ENCODE measurements at places on chromosomes 7 and 10.
A peak's percentile ranks its signal among the peaks of the same experiment; 100 is the strongest.

GRCh38 chr10:8043569-8044306, 10.8 kb upstream of the GATA3 start:
- no peak for DNase-seq

DNA sequence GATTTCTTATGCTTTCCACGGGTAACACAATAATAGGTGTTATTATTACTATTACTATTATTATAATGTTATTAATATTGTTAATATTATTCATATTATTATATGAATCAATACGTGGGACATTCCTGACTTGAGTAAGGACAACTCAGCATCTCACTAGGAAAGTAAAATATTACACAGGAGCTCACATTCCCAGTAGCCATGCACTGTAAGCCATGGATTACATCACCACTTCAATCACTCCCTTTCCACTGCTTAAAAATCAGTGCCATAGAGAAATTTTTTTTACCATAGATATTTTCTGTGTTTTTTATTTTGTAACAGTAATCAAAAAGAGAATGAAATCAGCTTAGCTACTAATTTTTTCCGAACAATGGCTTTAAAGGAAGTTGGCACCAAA, 68.5 kb upstream of the DGKI start:
- no peak for DNase-seq

DNA sequence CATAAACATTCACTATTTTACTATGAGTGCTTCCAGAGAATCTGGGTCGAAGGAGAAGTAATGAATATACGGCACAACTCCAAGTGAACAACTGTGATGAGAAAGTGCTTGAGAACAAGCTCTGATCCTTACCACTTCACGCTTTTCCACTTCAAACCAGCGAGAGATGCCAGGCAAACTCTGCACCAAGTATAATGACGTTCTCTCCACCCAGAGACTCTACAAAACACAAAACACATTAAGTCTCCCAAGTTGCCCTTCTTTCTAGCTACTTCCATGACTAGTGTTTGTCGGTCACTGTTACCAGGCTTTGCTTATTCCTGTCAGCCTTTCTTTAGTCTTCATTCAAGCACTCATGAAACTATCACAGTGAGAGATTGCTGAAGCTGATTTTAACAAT, 193.1 kb upstream of the IMMP2L start:
- no peak for DNase-seq

GRCh38 chr10:93703066-93703465, 674 bp upstream of the FRA10AC1 start:
- no peak for DNase-seq

DNA sequence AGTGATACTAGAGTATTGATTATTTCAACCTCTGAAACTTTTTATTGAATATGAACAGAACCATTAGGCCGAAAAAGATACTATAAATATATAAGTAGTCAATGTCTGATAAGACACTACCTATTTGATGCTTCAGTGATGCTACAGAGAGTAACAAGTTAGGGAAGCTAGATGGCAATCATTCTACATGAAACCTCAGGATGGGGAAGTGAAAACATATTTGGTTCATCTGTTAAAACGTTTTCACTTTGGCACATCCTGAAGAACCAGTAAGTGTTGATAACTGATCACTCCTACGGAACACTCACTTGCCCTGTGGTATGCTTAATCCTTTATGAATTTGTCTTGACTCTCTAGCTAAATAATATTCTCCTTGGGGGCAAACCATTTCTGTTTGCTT, 1064.9 kb downstream of the NXPH1 start:
- DNase-seq, result peak; percentile 4

DNA sequence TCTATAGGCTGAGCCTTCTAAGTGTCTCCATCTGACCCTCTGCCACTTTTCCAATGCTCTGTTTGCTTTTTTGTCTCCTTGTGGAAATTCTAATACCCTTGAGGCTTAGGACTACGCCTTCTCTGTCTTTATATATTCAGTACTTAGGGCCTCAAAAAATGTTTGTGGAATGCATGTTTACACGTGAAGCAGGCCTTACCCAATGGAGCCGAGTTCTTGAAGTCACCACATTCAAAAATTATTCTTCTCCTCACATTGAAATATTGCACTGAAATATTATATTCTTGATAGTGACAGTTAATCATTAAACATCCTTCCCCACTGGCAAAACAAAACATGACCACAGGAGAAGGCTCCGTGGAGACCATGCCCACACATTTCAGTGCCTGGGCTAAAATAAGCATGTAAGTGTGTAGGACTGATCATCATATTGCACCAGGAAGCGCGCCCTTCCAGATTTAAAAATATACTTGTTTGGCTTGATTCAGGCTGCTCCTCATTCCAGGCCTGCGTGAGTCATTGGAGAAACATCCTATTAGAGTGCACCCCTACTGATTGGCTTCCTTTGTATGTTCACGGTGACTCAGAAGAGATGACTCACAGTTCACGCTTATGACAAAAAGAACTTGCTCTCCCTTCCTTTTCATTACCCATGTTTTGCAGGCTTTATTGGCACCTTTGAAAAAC, 307.4 kb upstream of the AOAH start:
- peak; percentile 50 for DNase-seq

DNA sequence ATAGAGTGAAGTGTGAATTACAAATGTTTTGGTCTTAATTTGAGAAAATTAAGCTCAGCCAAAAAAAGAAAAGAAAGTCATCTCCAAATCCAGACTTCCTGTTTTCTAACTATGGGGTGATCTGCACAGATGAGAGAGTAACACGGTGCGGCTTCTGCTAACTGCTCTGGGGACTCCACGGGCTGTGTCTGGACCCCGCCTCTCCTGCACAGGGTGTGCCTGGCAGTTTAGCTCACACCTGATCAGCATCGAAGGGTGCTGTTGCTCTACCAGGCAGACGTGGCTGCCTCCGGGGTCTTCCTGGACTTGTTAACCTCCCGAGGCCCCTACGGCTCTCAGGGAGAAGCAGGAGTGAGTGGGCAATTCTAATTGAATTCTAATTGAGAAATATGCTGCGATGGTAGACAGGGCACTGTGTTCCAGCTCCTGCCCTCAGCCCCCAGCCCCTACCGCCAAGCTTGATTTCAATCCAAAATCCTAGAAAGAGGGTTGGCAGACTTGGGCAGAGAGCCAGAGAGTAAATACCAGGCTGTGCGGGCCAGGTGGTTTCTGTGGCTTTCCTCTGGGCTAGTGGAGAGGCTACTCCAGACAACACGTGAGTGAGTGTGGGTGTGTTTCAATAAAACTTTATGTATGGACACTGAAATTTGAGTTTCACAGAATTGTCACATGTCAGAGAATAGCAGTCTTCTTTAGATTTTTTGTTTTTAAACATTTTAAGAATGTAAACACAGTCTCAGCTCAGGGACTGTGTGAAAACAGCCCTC, 13.4 kb downstream of the SHH start:
- DNase-seq, result peak; percentile 75

DNA sequence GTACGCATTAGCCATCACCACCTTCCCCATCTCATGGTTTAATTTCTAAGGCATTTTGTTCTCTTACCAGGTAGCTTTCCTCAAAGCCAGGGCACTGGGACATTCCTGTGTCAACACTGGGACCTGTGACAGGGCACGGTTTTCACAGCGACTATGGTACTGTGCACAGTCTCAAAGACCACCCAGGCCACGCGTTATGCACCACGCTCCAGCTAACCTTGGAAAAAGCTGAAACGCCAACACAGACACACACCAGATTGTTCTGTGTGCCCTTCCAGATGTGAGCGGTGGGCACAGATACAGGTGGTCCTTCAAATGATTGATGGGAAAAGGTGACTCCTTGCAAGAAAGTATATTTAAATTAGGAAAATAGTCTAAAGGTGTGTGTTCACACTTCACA, 337.3 kb downstream of the WDR37 start:
- DNase-seq, result no peak

DNA sequence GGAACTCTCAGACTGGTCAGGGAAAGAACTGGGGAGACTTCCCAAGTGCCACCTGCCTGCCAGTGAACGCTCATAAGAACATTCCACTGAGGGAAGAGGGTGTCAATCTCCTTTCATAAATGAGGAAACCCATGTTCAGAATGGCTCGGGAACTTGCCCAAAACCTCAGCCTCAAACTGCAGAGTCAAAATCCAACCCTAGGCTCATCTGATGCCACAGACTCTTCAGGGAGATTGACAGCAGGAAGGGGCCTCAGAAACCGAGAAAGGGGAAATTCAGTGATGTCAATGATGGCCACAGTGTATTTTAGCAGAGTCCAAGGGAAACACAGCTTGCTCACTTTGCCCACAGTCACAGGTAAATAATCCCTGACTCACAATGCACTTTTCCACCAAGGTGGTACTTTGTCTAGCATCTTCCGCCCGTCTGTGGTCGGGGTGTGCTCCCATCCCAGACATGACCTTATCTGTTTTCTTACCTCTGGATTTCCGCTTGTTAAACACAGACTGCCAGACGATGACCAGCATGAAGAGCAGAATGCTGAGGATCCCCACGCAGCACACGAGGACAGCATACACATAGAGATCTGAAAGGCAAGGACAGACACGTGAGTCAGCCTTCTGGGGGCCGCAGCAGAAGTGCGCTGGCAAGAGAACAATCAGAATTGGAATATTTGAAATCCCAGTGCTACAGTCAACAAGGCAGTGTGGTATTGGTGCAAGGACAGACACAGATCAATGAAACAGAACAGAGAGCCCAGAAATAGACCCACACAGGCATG, 38.4 kb downstream of the VSTM4 start:
- peak; percentile 31 for DNase-seq

- DNase-seq, result no peak
Measured at GRCh38 chr10:6394084-6394483, 186.0 kb downstream of the PRKCQ start.

GRCh38 chr10:33314811-33315561, 19.5 kb downstream of the NRP1 start:
- DNase-seq, result no peak

DNA sequence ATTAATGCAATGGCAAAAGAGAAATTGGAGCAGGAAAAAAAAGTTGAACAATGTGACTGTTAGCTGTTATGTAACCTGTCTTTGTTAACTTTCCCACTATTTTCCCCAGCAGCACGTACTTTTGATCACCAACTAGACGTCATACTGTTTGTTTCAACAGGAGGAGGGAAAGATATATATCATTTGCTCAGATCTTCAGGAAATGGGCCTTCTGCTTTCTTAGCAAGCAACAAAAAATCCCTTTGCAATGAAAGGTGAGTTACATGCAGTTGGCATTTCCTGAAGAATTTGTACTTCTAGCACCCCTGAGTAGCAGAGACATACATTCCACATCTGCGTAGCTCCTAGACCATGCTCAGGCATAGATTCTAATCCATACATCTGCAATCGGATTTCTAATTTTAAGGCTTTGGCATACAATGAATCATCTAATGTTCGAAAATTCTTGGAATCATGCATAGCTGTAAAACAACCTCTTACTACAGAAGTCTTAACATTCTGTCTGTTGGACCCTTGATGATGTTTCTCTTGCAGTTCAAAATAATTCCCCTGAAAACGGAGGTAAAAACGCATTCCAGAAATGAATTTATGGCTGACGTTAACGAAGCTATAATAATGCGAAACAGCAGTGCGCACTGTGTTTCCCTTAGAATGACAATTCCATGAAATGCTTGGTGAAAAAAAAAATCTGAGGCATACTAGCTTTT, 286.9 kb upstream of the MGMT start:
- DNase-seq, result no peak

- DNase-seq, result no peak
Measured at GRCh38 chr10:51932530-51932929, 233.1 kb upstream of the CSTF2T start.

DNA sequence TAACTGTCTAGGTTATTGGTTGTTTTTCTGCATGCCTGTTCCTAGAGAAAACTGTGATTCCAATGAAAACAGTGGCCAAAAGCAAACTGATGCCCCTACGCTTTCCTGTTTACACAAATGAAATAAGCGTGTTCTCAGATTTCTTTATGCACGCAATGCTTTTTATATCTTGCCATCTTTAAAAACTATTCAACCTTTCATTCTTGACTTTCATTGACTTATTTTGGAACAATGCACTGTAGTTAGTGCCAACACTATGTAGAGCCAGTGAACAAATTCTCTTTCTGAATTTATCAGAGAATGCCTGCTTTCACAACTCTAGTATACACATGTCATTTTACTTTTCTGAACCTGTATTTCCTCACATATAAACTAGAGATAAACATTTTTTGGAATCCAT, 86.6 kb downstream of the CABCOCO1 start:
- DNase-seq, result no peak

DNA sequence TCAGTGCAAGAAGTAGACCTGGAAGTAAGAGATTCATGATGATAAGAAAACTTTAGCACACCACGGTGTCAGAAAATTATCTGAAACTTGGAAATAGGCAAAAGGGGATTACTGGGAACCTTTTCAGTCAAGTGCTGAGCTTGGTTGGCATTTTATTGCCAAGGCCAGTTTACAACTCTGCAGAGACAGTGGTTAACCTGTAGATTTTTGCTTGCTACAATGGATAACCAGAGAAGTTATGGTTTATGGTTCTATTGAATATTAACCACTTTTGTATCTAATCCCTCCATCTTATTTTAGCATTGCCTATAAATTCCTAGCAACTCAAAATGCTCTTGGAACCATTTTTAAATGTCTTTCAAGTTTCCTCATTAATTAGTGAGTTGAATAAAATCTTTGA, 13.3 kb upstream of the GRM8 start:
- DNase-seq, result no peak

DNA sequence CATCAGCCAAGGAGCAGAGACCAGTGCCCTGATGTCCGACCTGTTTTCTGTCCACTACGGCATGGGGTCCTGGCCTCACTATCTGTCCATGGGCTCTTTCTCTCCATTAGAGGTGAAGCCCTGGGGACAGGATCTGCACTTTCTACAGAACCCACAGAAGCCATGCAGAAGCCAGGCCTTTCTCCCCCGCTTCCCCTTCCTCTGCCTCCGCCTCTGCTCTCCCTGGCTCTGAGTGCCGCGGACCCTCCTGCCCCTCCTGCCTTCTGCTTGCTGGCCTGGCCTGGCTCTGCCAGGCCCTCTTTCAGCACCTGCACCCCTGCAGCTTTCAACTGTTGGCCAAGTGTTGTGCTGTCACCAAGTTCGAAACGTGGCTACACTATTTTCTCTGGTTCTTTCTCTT, 439.8 kb upstream of the ZMIZ1 start:
- peak; percentile 7 for DNase-seq

- DNase-seq, result no peak
Measured at GRCh38 chr7:138278601-138279000, 181.5 kb upstream of the TRIM24 start.

DNA sequence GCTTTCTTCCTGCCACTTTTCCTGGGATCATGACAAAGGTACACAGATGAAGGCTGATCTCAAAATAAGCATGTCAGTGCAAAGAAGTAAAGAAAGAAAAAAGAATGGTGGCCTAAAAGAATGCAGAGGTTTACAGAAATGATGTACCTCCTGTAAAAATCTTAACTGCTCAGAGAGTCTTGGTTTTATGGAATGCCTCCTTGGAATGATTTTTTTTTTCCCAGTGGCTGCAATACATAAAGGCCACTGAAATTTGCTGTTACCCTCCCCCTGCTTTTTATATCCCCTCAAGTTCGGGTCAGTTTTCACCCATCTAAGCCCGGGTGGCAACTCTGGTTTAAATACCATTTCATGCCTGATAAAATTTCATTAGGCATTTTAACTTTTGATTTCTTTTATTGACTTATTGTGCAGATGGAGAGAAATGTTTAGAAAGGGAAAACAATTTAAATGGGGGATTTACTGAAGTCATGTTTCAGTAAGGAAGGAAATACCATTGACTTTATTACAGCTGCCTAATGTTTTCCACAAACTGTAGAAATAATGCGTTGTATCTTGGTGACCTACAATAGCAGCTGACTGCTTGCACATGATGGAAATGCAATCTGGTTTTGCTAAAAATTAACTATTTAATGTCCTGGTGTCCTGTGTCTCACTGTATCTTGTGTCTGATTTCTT, 102.5 kb downstream of the SAMD9 start:
- DNase-seq, result peak; percentile 12
